NCI-H524 (cell line): ENCODE measurements at places on chromosomes 3 and 15.

DNA sequence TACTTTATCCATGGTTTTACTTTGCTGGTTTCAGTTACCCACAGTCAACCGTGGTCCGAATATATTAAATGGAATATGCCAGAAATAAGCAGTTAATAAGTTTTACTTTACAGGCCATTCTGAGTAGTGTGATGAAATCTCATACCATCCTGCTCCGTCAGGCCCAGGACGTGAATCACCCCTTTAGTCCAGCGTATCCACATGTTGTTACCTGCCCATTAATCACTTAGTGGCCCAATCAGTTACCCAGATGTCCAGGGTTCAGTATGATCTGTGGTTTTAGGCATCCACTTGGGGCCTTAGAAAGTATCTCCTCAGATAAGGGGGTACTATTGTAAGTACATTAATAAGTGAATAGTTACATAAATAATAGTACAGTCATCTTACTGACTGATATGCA lies 88.0 kb downstream of the TTBK2 start:
- no peak for DNase-seq

DNA sequence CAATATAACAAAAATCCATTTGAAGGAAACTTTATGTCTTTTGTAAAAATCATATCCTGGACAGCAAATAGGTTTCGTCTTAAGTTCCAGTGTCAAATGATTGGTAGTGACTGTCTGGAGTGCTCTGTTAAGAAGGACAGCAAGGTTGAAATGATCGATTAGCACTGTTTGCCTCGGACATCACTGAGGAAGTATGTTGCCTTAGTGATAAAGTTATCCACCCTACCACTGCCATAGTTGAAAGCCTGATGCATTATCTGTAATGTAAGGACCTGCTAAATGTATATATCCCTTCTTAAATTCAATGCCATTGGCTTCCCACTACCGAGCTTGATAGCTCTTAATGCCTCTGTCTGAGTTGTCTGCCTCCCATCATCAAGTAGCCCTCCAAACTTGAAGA lies 70.0 kb downstream of the CFAP20DC start:
- no peak for DNase-seq

- DNase-seq, result peak; percentile 41
Observed at GRCh38 chr3:137035631-137036030, 77.8 kb downstream of the IL20RB start.

DNA sequence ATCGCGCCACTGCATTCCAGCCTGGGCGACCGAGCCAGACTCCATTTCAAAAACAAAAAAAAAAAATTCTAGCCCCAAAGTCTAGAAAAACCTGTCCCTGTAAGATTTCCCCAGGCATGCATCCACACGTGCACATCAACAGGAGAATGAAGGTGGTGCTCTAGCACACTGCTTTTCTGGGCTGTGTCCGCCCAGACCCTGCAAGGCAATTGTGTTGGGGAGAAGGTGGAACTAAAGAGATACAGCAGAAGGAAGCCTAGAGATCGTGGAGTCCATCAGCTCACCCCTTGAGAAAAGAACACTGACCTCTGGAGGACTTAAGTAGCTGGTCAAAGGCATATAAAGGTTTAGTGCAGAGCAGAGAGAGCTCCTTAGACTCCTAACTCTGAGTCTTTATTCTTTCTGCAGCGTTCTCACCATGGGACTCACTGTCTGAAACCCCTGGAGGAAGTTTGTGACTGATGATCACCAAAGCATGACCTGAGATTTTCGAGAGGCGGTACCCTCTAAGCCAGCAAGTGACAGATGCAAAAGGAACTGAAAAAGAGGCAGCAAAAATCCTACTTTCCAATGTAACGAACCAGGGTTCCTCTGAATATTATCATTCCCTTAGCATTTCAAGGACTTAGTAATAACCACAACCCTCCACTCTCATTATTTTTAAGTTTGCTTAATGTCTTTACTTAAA lies 179.8 kb downstream of the MEX3B start:
- DNase-seq, result no peak

DNA sequence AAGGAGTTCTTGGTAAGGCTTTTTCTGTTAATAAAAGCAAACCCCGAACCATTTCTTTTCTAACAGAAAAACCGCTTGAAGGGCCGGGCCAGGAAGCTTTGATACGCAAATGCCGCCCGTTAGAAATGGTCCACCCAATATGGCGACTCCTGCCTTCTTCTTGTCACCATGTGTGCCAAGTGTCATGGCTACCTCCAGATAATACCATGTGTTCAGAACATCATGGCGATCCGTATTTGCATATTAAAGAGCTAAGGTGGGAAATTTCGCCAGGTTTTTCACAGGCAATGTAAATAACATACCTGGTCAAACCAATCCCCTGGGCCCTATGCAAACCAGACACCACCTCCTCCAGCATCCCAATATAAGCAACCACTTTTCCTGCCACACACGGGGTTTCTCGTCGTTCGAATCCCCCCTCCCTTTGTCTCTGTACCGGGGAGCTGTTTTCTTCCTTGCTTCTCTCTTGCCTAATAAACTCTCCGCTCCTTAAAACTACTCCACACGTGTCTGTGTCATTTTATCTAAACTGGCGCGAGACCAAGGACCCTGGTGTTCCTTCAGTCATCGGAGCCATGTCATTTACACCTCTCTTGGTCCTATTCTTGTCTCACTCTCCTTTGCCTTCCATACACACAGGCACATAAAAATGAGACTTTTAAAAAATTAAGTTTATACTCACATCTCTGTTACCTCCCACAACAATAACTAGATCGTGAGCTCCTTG lies 34.5 kb downstream of the NCEH1 start:
- DNase-seq, result no peak
